ENCODE measurements at places on chromosomes 6 and 20. TPM values are rescaled to one million over a fixed set of nuclear protein-coding genes. Genes with fewer than 3 reads are reported as not detected.

The CTCFL gene
- total RNA-seq = 0.27 TPM

The INSM1 gene
- 25.6 TPM for total RNA-seq

The DLGAP4 gene
- total RNA-seq = 48.9 TPM

The SLC17A1 gene
- not detected for total RNA-seq

The SIRPA gene
- 22.3 TPM for total RNA-seq

The SLC17A2 gene
- total RNA-seq = not detected

The ATG5 gene
- total RNA-seq = 58.9 TPM

The KCNB1 gene
- 21.7 TPM for total RNA-seq

The RNF182 gene
- 18.4 TPM for total RNA-seq

The SGK1 gene
- total RNA-seq = 153 TPM

The ADGB gene
- total RNA-seq = 3.1 TPM

The OR2J3 gene
- total RNA-seq = not detected

The TRAPPC3L gene
- 0.38 TPM for total RNA-seq

The RGL2 gene
- 45.5 TPM for total RNA-seq

The TENT5A gene
- 57.4 TPM for total RNA-seq

The EYA4 gene
- 7.7 TPM for total RNA-seq

The TLDC2 gene
- 0.55 TPM for total RNA-seq

The AVP gene
- total RNA-seq = not detected

The SLC22A3 gene
- total RNA-seq = 6.1 TPM

Data from camera-type eye (tissue), 1 donor.